T1000 (cell line): ENCODE measurements at places on chromosomes 6 and 20.

- no peak for DNase-seq
Measured at GRCh38 chr20:19712721-19713260, 45.3 kb upstream of the RIN2 start.

- no peak for DNase-seq
Measured at GRCh38 chr6:102474041-102474807, 1080.7 kb downstream of the GRIK2 start.

- no peak for DNase-seq
Measured at GRCh38 chr6:25922301-25922700, 8.2 kb downstream of the SLC17A2 start.

GRCh38 chr6:2958776-2959175 lies 12.6 kb downstream of the SERPINB6 start:
- no peak for DNase-seq

- DNase-seq: no peak
Measured at GRCh38 chr20:38226553-38226952, 34.0 kb downstream of the KIAA1755 start.

DNA sequence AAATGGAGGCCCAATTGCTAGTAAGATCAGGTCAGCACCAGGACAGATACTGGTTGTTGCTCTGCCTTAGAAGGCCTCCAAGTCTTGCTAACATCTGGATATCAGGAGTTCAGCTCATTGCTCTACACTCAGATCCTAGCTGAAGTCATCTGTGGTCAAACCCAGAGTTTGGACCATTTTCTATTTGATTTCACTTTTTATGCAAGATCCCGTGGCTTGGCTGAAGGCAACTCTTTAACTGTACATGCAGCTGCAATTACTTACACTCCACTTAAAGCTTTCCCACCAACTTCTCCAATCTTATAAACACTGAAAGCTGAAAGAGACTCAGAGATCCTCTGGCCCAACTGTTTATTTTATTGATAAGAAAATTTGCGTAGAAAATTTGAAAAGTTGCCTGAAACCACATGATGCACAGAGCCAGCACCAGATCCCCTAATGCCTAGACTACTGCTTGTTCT lies 2.7 kb downstream of the SLC17A2 start:
- no peak for DNase-seq

- no peak for DNase-seq
Measured at GRCh38 chr6:37668251-37668650, 29.4 kb downstream of the MDGA1 start.

DNA sequence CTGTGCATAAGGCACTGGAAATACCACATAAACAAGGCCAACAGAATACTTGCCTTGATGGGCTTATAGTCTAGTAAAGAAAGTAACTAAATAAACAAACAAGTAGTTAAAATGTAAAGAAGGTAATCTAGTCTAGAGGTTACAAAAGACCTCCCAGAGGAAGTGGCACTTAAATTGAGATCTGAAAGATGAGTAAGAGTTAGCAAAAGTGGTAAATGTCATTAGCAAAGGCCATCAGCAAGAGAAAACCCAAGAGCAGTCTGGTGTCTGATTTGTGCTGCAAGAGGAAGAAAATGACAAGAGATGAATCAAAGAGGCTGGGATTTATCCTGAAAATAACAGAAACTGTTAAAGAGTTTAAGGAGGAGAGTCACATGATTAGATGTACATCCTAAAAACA lies 96.6 kb upstream of the SMLR1 start:
- DNase-seq: no peak

DNA sequence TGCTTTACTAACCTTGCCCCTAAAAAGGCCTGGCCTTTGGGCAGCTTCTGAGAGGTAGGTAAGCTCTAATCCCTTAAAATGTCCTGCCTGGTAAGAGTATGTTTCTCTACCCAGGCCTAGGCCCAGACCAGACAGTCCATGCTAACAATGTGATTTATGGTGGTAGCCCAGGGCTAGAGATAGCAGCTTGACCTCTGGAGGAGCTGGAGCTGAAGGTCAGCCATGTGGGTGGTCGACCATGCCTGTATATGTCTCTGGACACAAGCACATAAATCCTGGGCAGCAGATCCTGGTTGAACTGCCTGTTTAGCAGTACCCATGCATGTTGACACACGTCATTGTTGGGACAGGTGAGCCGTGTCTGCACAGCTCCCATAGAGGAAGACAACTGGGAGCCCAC lies 62.1 kb upstream of the PHACTR1 start:
- DNase-seq: no peak

DNA sequence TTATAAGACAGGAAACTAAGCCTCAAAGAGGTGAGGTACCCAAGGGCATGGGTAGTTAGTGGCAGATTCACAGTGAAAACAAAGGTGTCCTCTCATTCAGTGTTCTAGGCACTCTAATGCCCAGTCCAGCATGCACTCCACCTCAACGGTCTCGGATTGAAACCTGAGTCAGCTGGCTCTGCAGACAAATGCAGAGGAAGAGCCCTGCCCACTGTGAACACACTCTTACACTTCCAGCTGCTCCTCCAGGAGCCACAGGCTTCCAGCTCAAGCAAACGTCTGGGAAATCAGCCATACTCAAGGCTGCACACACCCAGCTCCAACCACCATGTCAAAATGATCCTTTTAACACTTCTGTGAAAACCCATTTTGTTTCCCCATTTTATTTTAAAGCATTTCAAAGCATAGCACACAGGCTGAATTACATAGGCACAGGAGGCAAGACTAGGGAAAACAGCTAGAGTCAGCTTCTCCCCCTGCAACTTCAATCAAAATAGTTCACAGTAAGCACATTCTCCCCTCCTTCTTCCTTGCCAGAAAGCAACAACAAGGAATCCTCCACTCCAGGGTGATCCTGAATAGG lies 3.0 kb upstream of the IL17A start:
- no peak for DNase-seq

DNA sequence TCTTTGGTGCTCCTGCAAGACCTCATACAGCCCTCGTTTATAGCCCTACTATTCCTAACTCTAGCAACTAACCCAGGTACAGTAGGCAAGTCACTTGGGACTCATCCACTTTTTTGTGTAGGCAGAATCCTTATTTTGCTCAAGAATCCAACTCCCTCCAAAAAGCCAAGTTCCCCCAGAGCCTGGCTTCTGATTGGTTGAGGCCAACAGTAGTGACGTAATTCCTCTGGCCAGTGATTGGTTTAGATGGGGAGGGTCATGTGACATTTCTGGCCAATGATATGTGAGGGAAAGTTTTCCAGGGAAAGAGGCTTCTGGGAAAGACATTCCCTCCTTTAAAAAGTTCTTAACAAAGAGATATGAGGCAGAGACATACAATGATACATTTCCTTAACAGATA lies 32.1 kb downstream of the KIAA1755 start:
- no peak for DNase-seq

- DNase-seq: no peak
Measured at GRCh38 chr20:48921883-48922820, 641 bp downstream of the ARFGEF2 start.

DNA sequence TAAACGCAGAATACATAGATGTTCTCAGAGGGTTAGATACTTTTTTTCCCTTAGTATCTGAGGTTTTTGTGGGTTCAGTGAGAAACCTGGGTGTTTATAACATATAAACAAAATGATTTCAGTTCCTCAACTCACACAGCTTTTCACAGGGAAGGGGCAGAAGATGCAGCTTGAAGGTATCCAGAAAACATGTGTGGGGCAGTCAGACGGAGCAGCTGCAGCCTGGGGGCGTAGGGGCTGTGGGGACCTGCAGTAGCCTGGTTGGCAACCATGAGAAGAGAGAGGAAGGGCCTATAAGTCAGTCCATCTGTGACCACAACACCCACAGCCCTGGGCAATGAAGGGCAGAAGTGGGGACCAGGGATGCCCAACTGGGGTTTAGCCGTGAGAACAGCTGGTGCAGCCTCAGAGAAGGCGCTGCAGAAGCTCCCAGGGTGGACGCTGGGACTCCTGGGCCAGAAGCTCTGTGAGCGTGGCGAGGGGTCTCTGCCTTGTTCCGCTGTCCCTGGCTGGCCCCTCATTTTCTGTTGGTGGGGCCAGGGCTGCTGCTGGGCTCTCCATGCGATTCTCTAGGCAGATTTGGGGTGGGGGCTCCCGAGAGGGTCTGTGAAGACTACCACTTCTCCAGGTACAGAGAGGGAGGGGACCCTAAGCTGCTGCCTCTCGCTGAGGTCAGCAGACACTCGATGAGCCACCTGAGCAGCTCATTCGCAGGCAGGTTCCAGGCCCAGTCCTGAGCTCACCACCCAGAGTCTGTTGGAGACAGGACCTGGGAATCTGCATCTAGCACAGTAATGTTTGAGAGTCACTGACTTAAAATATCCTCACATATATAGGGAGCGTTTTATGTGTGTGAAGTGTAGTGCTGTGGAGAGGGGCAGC lies 181.2 kb downstream of the ZDHHC14 start:
- no peak for DNase-seq

DNA sequence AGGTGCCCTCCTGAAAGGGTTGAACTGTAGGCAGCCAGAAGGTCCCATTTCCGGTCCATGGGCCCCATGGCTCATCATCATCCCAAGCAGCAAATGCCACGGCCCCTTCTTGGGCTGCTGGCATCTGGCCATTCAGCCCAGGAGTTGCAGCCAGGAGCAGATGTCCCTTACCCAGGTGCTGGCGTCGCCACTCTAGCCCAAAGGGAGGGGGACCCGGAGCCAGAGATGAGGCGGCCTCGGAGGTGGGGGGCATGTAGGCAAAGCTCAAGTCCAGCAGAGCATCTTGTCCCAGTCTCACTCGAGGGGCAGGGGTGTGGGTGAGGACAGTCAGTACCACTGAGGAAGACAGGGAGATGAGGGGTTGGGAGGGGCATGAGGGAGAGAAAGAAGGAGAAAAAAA lies 6.3 kb upstream of the RGL2 start:
- DNase-seq: no peak
